ENCODE measurements at places on chromosomes 2 and 18. TPM values are rescaled to one million over a fixed set of nuclear protein-coding genes. Genes with fewer than 3 reads are reported as not detected.

- no peak for DNase-seq
Observed at GRCh38 chr2:99156891-99157290, 2.1 kb downstream of the LIPT1 start.

DNA sequence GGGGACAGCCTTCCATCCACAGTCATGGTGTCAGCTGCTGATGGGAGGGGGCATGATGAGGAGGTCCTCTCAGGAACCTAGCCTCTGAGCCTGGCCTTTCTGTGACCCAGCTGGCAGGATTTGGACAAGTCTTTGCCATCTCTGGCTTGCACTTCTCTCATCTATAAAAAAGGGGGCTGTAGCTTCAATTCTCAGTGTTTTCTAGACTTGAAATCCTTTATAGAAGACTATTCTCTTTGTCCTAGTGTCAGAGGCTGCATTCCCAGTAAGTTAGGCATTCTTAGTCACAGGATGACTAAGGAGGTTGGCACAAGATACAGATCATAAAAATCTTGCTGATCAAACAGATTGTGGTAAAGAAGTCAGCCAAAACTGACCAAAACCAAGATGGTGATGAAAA lies 958.5 kb downstream of the CNTNAP5 start:
- no peak for DNase-seq

- DNase-seq = no peak
Observed at GRCh38 chr2:235944591-235944990, 223.6 kb downstream of the GBX2 start.

DNA sequence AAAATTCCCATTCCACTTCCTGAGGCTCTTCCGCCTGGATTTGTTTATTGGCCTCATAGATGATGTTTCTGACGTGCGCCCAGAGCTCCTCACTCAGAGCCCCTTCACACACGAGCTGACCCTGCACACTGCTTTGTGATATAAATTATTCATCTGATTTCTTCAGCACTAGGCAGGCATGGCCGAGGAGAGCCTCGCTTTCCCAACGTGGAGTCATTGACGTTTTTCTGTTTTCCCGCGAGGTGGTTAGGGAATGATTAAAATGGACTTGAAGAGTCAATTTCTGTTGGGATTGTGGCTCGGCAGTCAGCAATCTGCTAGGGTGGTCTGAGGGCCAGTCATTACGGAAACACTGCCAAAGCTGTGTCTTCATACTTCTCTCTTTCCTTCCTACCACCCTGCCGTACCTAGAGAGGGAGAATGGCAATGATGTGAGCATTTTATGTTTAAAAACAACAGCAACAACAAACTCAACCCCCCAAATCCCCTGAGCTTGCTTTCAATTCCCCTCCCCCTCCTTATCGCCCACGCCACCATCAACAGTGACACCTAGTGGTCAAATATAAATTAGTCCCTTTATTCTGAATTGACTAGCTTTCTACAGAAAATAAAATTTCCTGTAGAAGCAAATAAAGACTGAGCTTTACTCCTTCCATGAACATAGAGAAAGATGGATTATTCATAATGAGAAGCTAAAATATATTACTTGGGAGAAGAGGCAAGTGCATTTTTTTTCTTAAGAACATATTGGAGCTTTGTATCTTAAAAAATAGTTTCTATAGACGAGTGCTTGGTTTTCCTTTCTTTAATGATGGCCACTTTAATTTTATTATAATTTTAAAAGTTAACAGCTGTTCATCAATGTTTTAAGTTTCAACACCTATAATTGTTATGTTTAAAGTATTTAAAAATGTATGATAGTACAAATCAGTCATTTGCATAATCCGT lies 285.1 kb downstream of the MTX2 start:
- peak; percentile 89 for DNase-seq

- DNase-seq = no peak
Observed at GRCh38 chr2:28117104-28117596, 226.6 kb downstream of the BABAM2 start.

- DNase-seq = no peak
Observed at GRCh38 chr18:48075707-48076093, 145.2 kb upstream of the SMAD2 start.

DNA sequence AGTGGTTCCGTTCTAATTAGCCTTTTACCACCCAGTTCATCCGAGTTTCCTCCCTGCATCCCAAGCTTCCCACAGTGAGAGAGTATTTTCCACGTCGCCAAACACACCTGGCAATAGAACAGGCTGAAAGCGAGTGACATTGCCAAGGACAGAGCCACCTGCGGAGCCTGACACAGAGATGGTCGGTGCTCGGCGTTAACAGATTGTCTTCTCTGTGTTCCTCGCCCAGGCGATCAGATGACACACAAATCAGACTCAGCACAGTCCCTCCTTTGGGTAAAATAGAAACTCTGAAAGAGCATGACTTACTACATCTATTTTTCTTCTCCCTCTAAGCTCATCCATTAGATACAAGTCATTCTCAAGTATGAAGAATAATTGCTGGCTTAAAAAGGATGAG lies 107.7 kb downstream of the CD226 start:
- no peak for DNase-seq

DNA sequence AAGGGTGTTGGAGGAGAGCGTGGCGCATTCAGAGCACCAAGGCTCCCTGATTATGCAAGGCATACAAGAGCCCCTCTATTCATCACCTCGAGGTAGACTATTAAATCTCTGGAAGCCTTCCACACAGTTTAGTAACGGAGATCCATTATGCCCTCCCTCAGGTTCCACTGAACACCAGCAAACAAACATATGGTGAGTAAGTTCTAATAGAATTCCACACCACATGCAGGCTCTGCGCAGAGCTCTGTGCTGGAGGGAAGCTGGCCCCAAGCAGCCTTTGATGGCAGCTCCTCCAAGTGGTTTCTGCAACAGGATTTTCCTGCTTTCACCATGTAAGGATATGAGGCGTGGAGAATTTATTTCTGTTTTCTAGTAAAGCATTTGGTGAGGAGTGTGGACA lies 238.6 kb downstream of the C1D start:
- DNase-seq = no peak

DNA sequence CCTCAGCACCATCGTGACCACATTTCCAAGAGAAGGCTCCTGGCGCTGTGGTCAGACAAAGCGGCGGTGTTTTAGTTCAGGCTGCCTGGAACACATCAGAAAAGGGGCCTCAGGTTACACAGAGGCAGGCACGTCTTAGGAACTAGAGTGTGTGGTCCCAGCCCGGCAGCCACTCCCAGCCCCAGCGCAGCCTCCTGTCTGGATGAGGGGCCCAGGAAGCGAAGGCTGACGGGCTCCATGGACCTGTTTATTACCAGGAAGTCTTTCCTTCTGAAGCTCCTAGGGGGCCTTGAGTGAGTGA lies 10.0 kb upstream of the GPR55 start:
- DNase-seq = no peak

DNA sequence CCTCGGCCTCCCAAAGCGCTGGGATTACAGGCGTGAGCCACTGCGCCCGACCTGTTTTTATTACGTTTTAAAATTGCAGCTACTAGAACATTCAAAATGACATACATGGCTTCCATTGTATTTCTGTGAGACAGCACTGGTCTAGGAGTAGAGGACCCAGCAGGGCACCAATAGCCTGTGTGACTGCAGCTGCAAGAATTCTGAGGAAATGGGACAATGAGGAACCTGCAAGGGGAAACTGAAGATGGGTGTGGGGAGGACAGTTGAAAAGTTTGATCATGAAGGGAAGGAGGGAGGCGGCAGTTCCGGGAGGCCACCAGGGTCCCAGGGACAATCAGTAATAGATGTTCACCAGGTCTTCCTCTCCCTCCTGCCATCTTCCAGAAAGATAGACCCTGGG lies 13.9 kb upstream of the DNPEP start:
- no peak for DNase-seq

DNA sequence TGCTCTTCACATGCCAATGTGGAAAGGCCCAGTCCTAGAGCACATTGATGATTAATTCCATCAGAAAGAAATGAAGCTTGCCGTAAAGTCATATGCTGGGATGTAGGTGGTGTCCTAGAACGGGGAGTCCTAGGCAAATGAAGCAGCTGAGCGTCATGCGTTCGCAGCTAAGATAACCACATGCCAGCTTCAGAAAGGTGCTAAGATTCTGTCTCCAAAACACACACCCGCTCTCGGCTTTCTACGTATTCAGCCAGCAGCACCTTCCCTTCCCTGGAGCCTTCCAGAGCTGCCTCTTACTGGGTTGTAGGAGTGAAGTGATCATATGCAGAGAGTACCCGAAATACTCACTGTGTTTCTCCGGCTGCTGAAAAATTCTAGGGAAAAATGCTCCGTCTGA lies 421.6 kb upstream of the ID2 start:
- no peak for DNase-seq

- no peak for DNase-seq
Observed at GRCh38 chr2:29425866-29426265, 310.7 kb downstream of the CLIP4 start.

The DES gene
- not detected for total RNA-seq

The SPC25 gene
- total RNA-seq = 6.4 TPM

The PLGLB1 gene
- 2.6 TPM for total RNA-seq

The NCKAP1 gene
- total RNA-seq = 364 TPM

The EHD3 gene
- total RNA-seq = 7.8 TPM

The MFSD2B gene
- under 0.01 TPM for total RNA-seq

The ALLC gene
- not detected for total RNA-seq
